ENCODE measurements at places on chromosomes 5 and 9.

GRCh38 chr5:135871268-135871915 is 24.2 kb downstream of the IL9 start:
- DNase-seq = no peak

DNA sequence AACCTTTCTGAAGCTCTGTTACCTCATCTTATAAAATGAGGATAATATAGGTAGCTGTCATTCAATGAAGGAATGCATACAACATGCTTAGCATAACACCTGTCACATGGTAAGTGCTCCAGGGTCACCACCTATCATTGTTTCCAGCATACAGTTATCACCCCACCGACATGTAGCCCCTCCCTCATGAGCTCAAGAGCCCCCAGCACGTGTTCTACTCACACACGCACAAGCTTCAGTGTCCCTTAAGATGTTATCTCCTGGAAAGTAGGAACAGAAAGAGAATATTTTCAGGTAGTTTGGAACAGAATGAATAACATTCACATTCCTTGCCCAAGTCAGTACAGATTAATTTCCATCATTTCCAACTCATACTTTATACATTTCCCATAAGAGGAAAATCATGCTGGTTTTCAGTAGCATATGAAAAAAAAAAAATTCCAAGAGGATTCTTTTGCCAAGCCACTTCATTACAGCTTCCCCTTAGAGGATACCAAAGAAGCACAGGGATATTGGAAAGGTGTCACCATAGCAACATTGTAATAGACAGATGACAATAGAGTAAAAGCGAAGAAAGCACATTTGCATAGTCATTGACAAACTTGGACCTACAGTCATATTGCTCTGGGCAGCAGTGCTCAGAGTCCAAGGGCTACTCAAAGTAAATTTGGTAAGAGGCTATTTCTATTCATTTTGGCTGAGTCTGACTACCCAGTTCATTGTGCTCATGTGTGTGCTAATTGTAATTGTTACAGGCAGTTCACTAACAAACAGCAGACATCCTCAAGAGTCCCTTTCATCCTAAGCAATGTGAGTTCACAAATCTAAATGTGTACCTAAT is 1.5 kb upstream of the MOB3B start:
- no peak for DNase-seq

DNA sequence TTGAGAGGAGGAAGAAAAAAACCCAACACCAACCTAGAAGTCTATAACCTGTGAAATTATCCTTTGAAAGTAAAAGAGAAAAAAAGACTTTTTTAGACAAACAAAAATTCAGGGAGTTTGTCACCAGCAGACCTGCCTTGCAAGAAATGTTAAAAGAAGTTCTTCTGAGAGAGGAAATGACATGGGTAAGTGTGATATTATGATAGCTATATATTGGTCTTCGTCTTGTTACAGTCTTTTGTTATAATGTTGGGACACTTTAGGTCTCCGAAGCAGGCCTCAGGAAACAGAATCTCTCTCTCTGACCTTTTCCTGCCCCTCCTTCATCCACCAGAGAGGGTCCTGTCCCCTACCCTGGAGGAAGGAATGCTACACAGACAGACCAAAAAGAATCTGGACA is 16.6 kb upstream of the MLANA start:
- no peak for DNase-seq

- DNase-seq = no peak
These were observed 22.2 kb downstream of the TNFSF8 start for GRCh38 chr9:114908104-114908622.

DNA sequence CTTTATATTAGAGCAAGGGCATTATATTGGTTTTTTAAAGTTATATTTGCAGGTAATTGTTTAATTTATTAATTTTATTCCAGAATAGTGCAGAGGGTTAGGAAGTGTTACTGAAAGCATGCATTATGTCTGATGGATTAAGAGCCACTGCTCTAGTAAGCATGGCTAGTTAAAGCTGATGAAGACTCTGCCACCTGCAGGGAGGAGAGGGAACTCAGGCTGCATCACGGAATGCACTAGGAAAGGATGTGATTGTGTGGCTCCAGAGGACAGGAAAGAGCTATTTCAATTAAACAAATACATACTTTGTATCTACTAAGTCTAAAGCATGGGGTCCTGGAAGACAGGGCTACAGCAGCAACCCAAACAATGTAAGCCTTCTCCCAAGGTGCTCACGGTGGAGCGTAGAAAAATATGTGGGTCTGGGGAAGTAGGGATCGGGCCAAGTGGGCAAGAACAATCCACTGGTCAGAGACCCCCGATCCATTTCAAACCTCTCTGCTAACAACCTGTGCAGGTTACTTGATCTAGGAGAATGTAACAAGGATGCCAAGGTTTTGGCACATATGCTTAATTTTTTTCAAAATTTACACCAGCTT is 15.3 kb upstream of the GRXCR2 start:
- DNase-seq = no peak

DNA sequence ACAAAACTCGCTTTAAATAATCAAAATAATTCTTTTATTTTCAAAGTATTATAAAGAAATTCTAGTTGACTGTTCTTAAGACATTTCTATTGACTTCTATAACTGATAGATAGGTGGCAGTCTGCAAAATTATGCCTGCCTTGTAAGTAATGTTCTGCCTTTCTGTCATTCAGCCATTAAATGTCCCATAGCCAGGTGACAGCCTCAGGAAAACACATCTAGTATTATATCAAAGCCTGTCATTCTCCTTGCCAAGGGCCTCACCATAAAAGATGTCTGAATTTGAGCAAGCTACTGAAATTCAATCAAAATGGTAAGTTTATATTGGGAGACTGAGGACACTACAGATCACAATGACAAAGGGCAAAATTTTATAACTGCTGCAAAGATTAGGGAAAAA is 170.4 kb upstream of the COX7C start:
- no peak for DNase-seq

DNA sequence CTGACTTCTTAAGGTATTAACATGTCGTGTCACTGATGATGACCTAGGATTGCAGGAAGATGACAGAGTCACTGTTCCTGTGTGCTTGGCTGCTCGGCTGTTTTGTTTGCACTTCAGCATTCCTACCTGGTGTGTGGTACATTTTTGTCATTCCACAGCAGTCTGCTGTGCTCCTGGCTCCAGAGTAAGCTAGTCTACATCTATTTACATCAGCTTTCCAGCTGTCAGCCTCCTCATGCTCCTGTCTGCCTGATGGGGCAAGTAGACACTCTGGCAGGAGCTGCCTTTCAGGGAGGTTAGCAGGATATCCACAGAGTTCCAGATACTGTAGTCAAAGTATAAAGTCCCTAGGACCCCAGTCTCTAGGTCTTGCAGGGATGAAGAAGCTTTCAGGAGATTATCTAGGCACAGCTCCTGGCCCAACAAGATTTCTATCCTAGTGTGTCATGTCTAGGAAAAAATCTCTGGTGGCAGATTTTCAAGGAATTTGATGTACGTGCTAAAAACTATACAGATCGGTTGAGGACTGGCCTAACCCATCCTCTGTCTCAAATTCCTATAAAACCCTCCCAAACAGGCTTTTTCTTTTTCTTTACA is 28.4 kb downstream of the RUSC2 start:
- no peak for DNase-seq

GRCh38 chr5:83683836-83684235 is 36.8 kb downstream of the HAPLN1 start:
- DNase-seq = no peak

GRCh38 chr5:53446908-53447307 is 33.5 kb upstream of the FST start:
- no peak for DNase-seq
